ENCODE measurements at places on chromosomes 4 and X.

- DNase-seq, result no peak
Measured at GRCh38 chr4:124468360-124468759, 244.2 kb downstream of the ANKRD50 start.

DNA sequence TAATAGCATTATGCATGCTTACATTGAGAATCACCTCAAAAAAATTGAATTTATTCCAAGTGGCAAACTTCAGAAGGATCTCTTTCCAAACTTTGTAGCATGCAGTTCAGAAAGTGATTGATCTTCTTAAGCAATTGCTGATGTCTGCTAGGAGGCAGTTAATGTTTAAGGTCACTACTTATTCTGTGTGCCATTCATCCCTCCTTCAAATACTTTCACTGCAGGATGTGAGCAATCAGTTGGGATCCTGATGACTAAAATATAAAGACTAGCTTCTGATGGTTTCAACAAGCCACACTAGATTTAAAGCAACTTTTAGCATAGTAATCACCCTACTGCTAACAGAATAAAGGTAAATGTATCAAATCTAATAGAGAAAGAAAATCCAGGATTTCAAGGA is 414.1 kb downstream of the ADGRL3 start:
- DNase-seq, result no peak

- DNase-seq, result peak; percentile 79
Measured at GRCh38 chr4:55948726-55949481, at the start of gene CEP135. CEP135 (plus strand) TSS chr4:55948945; CDS start chr4:55952131, 3,186 bp downstream.

GRCh38 chr4:91622925-91623602 is 680.7 kb upstream of the GRID2 start:
- no peak for DNase-seq
